ENCODE measurements at places on chromosomes 12 and 14.

DNA sequence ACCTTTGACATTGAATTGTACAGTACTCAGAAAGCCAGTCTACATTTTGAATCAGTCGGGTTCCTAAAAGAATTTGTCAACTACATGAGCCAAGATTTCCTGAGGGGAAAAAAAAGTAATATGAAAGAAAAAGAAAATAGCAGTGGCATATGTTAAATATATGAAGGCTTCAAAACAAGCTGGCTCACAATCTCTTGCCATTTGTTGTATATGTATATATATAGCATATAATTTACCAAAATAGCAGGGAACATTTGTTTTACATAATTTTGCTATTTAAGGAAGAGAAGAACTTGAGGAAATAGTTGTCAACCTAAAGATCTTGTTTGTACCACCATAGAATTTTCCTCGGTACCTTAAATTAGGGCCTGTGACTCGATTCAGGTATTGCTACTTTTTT, 16.9 kb downstream of the SVOP start:
- no peak for DNase-seq

- DNase-seq: no peak
These were observed 70.6 kb upstream of the CCND2 start for GRCh38 chr12:4202918-4203317.

DNA sequence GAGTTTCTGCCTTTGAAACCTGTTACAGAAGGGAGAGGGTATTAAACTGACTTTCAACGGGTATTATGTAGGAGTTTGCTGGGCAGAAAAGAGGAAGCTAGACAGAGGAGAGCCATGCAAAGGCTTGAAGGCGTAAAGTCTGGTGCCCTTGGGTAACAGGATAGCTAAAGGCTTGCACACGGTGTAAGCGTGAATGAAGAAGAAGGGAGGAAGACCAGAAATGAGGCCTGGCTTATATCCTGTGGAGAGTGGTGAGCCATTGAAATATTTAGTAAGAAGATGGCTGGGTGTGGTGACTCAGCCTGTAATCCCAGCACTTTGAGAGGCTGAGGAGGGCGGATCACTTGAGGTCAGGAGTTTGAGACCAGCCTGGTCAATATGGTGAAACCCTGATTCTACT, 22.6 kb downstream of the SUDS3 start:
- DNase-seq: no peak

GRCh38 chr14:65854215-65854614, 441.7 kb downstream of the FUT8 start:
- DNase-seq: no peak

DNA sequence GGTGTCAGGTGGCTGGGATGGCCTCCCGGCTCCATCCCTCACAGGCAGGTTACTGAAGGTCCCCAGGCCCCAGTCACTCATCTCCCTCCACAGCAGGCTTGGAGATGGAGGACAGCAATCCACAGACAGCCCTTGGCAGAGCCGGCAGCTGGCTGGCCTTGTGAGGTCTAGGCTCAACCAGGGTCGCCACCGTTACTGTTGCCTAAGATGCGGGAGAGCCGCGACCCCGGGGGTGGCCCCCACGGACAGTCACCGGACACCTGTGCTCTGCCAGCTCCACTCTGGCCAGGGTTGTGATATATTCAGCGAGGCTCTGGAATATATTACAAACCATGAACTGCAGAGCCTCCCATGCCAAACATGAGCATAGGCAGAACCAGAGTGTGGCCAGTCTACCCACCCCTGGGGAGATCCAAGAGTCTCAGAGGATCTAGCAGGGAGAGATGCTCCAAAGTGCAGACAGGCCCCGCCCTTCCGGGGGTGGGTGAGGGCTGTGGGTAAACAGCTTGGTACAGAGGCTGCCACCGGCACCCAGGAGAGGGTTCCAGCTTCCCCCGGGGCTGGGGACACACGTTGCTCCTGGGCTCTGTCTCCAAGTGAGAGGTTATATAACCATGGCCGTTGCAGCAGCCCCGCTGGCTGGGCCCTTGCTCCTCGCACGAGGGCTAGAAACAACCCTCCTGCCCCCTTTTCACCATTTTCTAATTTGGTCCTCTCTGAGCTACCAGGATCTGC, 55.9 kb upstream of the DIO3 start:
- no peak for DNase-seq

DNA sequence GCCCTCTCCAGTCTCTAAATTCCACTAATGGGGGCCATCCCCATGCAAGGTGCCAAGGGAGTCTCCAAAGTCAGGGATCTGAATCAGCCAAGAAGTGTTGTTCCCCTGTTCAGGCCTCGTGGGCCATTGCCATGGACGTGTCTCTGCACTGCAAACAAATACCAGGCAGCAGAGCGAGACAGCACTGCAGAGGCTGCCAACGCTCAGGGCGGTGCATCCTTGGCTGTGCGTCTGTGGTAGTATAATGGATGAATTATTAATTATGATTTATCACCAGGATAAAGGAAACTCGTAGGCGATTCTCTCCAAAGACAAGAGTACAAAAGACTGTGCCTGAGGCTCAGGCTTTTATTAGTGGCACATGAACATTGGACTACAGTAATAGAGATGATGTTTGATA, 122.3 kb upstream of the NTF3 start:
- DNase-seq: no peak

- no peak for DNase-seq
These were observed 89.7 kb downstream of the NRXN3 start for GRCh38 chr14:78259831-78260230.

- DNase-seq: peak; percentile 77
These were observed 10.7 kb downstream of the STAC3 start for GRCh38 chr12:57240066-57240921.

DNA sequence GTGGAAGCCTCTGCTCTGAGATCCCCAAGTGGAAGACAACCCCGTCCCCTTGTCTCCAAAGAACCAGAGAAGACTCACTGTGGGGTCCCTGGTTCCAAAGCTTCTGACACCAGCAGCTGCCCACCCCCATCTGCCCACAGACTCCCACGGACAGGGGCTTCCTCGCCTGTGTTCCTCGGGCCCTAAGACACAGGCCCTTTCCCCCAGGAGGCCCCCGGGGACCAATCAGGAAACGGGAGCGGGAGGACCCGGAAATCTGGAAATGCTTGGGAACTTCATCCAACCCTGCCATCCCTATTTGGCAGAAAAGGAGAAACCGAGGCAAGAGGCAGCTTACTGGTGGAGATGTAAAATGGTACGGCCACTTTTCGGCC, 113.1 kb downstream of the NCOR2 start:
- DNase-seq: no peak

DNA sequence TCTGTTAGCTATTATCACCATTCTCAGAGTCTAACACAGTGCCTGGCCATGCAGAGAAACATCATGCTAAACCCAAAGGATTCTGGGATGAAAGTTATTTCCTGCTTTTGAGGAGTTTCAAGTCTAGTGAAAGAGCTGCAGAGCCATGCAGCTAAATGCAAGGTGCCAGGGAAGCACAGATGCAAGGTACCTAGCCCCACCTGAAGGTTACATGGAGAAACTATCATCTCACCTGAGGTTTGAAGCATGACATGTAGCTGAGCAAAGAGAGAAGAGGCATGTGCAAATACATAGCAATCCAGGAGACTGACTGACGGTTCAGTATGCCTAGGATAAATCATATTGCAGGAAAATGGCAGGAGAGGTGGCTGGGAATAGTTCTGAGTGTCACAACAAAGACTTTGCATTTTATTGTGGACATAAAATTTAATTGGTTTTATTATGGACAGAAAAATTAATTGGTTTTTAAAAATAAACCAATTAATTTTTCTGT, 170.4 kb downstream of the PRKD1 start:
- DNase-seq: no peak

GRCh38 chr12:100820314-100820713, 25.7 kb downstream of the ANO4 start:
- DNase-seq: no peak

- DNase-seq: no peak
These were observed 70.8 kb downstream of the WDR20 start for GRCh38 chr14:102210421-102211042.

- no peak for DNase-seq
These were observed 466.3 kb downstream of the DIO2 start for GRCh38 chr14:79745046-79745445.

DNA sequence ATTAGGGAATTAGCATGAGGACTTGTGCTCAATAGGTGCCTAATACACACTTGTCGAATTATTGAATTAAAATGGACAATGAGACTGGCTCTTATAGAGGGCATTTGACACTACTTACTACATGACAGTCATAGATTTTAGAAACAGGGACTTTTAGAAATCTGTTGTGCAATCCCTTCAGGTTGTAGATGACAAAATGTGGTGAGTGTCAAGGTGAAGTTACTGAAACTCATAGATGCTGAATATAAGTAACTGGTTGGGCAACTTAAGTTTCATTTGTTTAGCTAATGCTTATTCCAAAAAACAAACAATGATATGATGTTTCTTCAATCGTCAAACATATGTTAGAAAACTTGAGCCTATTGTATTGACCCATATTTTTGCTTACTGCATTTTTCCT, 12.9 kb upstream of the PEX5 start:
- DNase-seq: no peak

GRCh38 chr12:46958053-46958452, 121.4 kb upstream of the PCED1B start:
- DNase-seq: no peak

GRCh38 chr14:68651652-68652432, 141.0 kb downstream of the ZFP36L1 start:
- DNase-seq: no peak

DNA sequence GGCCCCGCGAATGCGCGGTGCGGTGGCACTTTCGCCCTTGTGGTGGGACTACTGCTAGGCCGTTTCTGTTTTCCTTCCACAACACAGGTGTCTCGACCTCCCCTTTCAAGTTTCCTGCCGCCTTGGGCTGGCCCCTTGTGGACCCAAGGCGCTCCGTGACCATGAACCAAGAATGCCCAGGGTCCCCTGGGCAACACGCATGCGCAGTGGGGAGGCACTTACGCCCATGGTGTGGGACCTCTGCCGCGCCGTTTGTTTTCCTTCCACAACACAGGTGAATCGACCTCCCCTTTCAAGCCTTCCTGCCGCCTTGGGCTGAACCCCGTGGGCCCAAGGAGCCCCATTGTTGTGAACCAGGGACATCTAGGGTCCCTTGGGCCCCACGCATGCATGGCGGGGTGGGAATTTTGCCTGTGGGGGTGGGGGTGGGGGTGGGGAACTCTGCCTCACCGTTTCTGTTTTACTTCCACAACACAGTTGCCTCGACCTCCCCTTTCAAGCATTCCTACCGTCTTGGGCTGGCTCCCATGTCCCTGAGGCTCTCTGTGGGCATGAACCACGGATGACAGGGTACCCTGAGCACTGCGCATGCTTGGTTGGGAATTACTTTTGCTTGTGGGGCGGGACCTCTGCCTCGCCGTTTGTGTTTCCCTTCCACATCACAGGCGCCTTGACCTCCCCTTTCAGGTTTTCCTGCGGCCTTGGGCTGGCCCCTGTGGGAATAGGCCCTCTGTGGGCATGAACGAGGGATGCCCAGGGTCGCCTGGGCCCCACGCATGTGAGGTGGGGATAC, 355.1 kb downstream of the ALG10 start:
- no peak for DNase-seq

- peak; percentile 53 for DNase-seq
These were observed 161.9 kb downstream of the CRADD start for GRCh38 chr12:93839064-93839463.

DNA sequence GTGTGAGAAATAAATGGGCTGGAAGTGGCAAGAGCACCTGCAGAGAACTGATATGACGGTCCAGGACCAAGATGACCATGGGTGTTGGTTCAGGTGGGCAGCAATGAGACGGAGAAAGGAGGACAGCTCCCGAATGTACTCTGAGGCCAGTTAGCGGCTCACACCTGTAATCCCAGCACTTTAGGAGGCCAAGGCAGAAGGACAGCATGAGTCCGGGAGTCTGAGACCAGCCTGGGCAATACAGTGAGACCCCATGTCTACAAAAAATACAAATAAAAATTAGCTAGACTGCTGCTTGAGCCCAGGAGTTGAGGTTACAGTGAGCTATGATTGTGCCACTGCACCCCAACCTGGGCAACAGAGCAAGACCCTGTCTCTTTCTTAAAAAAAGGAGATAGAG, 60.1 kb downstream of the FOXN3 start:
- no peak for DNase-seq

DNA sequence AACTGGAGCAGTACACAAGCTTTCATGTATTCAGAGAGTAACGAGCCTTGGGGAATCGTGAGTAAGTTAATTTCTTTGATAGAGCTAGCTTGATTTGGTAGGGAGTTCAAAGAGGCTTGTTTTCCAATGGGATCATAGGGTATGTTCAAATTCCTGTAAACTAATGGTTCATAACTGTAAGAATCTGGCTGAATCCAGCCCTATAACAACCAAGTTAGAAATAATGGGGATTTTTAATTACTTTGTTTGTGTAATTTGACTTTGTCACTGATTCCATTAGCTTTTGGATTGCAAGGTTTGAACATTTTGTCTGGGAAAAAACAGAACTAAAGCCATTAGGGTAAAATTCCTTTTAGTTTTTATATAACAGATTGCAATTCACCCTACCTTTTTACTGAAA, 94.0 kb downstream of the WNK1 start:
- DNase-seq: no peak

GRCh38 chr12:1629338-1630132, 504 bp downstream of the WNT5B start:
- DNase-seq: no peak

DNA sequence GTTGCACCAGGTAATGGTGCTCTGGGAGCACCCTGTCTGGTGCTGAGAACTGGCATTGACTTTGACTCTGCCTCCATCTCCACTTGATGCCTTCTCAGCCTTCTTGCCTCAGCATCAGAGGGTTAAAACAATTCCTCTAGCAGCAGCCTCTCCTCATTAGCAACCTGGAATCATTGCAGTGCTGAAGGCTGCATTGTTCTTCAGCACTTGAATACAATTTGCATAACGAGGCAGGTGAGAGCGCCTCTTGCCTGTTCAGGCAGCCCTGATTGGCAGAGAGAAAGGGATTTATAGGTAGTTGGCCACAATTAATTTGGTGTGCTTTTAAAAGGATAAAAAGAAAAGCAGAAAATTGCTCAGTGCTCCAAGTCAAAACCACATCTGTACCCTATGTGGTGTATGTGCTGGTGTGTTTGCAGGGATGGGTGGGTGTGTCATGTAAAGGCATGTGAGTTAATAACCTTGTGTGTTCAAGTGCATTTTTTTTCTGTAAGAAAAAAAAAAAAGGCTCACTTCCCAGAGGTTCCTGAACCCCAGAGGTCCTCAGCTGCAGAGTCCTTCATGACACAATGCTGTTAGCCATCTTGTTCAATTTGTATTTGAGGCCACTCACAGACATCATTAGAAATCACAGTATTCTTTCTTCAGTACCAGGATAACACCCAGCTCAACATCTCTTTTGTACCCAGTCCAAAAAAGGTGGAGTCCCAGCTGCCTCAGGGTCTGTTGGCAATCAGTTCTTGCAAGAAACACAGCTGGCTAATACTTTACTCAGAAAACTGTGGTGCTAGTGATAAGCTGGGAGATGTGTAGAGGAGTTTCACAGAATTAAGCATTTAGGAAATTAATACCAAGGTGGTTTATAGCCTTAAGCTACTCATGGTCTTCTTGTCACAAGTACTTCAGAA, 385.6 kb downstream of the GRIN2B start:
- no peak for DNase-seq

GRCh38 chr12:120534703-120535655, 823 bp downstream of the RNF10 start:
- DNase-seq: peak; percentile 21

GRCh38 chr12:49347311-49348193, 864 bp downstream of the DNAJC22 start:
- peak; percentile 38 for DNase-seq

Data from NCI-H748 treated with DMSO at 0.1 percent for 48 hours (cell line).